ENCODE measurements at places on chromosomes 11 and 22.

- no peak for DNase-seq
Observed at GRCh38 chr11:61750631-61751273, 1.7 kb upstream of the MYRF start.

- DNase-seq = no peak
Observed at GRCh38 chr22:42905702-42906183, 48.7 kb upstream of the ARFGAP3 start.

DNA sequence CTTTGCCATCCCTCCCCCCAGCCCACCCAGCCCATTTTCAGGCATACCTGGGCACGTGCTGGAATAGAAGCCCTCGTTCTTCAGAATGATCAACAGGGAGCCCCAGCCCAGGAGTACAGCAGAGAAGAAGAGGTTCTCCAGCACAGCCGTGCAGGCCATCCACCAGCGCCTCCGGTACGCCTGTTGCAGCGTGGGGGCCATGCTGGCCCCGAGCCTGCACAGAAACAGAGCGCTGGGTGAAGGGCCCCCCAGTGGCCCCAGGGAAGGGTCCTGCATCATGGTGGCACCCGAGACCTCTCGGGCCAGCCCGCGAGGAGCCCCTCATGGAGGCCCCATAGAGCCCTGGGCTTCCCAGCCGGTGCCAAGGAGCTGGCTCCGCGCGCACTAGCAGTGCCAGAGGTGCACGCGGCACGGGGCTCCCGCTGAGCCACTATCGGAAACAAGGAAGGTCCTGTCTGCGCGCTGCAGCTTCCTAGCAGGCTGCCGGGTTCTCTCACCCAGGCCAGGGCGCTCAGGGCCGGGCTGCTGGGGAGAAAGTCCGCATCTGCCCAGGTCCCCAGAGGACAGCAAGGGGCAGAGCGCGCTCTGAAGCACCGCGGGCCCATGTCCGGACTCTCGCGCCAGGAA, 1.5 kb downstream of the SLC43A1 start:
- peak; percentile 19 for DNase-seq

DNA sequence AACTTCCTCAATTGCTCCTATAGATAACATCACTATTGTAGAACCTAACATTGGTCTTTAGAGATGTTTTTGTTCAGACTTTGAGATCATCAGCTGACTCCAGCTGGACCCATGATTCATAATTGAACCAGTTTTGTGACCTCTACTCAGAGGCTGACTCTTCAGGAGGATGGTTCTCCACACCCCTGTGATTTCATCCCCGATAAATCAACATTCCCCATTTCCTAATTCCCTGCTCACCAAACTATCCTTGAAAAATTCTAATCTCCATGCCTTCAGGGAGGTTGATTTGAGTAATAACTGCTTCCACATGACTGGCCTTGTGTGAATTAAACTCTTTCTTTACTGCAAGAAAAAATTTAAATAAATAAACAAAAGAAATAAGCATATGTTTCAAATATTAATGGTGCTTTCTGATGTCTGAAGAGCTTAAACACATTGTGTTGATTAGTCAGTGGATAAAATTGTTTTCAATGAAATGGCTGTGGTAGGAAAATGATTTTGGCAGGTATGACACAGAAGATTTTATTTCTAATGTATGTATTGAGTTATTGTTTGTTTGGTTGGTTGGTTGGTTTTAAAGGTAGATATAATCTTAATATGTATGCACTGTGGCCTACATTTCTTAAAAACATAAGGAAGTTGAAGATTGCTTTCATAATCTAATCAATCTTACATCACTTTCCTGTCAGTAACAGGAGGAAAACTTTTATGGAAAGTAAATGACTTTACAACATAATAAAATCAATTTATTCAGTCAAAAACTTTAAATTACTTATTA, 427.9 kb upstream of the CCDC179 start:
- peak; percentile 84 for DNase-seq

GRCh38 chr11:15858881-15859280, 497.5 kb downstream of the SOX6 start:
- peak; percentile 16 for DNase-seq

- no peak for DNase-seq
Observed at GRCh38 chr11:133525976-133526375, 6.3 kb downstream of the OPCML start.

GRCh38 chr11:95344932-95345642, 114.1 kb upstream of the SESN3 start:
- no peak for DNase-seq

DNA sequence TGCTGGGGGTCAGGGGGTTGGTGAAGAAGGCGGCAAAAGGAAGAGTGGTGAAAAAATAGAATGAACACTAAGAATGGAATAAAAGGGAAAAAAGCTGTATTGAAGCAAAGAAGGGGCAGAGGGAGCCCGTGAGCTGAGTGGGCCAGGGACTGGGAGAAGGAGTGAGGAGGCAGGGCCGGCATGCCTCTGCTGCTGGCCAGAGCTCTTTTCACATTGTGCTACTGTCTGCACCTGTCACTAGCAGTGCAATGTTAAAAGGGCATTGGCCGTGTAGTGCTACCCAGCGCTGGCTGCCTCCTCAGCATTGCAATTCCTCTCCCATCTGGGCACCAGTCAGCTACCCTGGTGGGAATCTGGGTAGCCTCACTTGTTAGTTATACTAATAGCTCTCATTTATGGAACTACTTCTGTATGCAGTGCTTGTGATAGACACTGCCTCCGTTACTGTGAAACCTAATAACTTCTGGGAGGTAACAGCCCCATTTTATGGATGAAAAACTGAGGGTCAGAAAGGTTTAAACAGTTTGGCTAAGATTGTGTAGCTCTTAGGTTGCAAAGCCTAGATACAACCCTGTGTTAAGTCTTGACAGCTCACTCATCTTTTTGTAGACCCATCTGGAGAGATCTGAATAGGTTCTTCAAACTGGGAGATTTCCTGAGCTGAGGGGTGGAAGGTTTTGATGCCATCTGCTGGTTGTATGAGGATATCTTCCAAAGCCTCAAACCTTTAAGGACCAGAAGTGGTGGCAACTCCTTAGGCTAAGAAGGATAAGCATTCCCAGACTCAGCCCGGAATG, 8.5 kb downstream of the YPEL4 start:
- peak; percentile 80 for DNase-seq

- DNase-seq = no peak
Observed at GRCh38 chr11:64230985-64231365, 627 bp downstream of the DNAJC4 start.

GRCh38 chr22:40302149-40302548, 44.2 kb upstream of the ADSL start:
- DNase-seq = no peak

DNA sequence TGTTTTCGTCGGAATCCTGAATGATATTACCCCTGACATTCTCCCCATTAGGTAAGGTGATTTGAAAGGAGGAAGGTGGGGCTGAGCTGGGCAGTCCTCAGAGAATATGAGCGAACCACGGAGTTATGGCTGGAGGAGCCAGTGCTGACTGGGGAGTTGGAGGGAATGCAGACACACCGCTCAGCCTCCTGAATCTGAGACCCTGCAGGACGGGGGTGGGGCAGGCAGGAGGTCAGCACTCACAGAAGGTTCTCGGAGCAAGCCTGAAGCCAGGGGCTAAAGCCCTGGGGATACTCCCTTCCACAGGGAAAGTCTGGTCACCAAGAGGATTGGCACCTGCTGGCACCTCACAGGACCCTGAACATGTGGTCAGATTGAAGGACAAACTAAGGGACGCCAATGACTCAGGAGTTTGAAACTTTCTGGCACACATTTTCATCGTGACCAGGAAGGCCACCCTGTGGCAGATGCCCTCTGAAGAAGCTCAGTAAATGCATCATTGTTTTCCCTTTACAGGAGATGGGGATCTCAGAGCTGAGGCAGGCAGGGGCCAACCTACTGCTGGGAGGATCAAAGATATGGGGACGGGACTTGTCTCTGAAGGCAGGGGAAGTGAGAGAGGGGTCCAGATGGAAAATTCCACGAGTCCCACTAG, 26.9 kb upstream of the FCHSD2 start:
- DNase-seq = no peak

DNA sequence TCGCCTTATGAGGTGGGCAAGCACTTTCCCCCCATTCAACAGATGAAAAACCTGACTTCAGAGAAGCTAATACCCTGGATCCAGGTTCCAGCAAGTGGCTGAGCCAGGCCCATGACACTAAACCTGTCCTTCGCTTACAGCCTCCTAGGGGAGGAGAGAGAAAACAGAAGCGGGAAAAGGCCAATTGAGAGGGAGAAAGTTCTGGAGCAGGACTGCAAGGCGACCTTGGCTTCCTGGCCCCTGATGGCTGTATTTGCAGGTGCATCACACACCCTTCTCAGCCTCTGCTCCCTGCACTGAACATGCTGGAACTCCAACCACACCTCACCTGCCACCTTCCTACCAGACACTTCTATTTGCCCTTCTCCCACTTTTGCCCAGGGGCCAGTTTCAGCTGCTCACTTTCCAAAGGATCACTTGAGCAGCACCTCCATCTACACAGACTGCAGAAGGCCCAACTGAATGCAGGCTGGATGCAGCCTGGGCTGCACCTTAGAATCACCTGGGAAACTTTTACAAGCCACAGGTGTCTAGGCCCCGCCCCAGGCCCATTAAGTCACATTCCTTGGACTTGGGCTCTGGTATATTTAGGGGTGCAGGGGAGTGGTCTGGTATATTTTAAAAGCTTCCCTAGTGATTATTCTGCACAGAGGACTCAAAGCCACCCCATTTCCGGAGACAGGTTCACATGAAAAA, 14.3 kb upstream of the ADA2 start:
- DNase-seq = no peak

GRCh38 chr11:79348976-79349682, 91.7 kb downstream of the TENM4 start:
- no peak for DNase-seq

DNA sequence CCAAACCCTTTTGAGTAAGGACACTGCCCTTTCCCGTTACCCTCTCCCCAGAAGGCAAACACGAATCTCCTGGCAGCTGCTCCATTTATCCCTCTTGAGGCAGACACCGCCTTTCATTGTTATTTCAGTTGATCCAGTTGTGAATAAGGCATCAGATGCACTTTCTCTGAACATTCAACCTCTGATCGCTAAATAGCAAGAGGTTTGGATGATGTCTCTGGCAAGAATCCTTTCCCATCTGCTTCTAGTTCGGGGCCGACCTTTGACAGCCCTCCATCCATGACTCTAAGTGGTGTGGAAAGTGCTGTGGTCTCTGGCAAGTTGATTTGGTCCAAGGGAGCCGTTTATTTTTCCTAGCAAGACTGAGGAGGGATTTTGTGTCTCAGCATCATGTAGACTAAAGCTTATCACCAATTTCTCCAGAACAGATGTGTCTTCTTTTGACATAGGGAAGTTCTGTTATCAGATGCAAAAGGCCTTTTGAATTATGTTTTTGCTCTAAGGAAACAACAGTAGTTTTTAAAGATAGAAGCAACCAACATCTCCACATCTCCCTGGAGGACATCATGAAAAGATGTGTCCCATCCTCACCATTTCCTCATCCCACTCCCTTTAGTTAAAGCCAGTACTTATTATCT, 123.6 kb downstream of the CCDC34 start:
- DNase-seq = peak; percentile 84

- DNase-seq = no peak
Observed at GRCh38 chr11:1598816-1599215, 722 bp upstream of the KRTAP5-2 start.

GRCh38 chr11:26649884-26650283, 72.0 kb downstream of the SLC5A12 start:
- DNase-seq = peak; percentile 81

DNA sequence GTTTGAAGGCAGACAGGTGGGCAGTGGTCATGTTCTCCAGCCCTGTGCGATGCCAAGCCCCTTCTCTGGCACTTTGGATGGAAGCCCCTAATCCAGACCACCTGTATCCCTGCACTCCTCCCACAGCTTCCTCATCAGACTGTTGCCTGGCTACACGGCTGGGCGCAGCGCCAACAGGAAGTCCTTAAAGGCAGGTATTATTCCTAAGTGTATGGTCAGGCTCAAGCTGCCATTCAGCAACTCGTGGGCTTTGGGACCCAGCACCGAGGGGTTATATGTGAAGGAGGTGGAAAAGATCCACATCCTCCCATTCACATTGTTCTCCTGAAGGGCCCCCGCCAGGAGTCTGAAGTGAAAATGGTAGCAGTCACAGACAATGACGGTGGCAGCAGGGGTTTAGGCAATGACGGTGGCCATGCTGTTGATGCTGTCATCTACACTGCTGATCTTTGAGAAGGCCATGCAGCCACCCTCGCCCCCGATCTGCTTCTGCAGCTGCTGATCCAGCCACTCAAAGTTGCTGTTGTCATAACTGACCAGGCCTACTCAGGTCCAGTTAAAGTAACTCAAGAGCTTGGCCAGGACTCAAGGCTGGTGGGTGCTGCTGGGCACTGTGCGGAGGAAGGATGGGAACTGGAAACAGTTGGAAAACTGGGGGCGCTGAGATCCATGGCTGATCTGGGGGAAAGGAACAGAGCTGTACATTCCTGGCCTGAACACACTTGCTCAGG, 27.7 kb downstream of the OR6Q1 start:
- DNase-seq = no peak

DNA sequence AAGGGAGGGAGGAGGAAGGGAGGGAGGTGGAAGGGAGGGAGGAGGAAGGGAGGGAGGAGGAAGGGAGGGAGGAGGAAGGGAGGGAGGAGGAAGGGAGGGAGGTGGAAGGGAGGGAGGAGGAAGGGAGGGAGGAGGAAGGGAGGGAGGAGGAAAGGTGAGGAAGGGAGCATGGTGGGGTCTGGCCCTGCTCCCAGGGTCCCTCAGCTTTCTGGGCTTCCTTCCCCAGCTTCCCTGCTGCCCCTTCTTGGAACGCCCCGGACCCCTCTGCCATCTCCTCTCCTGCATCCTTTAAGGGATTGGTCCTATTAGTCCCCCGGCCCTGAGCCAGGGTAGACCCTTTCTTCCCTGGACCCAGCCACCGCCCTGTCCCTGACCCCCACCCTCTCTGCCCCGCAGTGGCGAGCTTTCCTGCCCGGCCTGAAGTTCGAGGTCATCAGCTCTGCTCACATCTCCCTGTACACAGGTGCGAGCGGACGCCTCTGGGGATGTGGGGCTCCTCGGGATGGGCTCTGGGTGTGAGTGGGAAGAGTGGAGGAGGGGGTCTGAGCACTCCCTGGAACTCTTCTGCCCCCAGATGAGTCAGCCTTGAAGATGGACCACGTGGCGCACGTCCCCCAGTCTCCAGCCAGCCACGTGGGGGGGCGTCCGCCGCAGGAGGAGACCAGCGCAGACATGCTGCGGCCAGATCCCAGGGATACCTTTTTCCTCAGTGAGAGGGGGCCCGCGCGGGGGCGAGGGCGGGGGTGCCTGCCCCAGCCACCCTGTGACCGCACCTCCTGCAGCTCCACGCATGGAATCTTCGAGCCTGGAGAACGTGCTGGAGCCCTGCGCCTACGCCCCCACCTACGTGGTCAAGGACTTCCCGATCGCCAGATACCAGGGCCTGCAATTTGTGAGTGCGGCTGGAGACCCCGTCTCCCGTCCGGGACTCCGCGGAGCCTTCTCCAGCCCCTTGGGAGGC, 6.0 kb downstream of the B4GALNT4 start:
- DNase-seq = no peak

DNA sequence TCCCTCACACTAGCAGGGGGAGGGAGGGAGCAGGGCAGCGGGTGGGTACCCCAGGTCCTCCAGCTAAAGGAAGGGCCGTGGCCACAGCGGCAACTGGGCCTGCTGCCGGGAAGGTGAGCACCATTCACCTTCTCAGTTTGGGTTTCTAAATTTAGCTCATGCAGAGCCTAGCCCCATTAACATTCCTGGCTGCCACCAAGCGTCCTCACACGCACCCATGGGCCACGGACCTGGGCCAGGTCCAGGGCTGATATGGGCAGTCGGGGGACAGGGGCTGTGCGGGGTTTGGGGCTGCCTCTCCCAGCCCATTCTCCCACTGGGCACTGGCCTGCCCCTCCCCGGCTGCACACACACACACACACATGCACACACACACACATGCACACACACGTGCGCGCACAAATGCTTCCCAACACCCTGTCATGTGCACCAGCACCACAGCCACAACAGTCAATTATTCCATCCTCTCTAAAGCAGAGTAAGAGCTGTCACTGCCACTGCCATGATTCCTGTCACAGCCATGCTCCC, 28.7 kb downstream of the SYT7 start:
- DNase-seq = no peak

All from adipocyte (in vitro differentiated cells).